ENCODE measurements at places on chromosomes 13 and 19. TPM values are rescaled to one million over a fixed set of nuclear protein-coding genes. Genes with fewer than 3 reads are reported as not detected.

APOC4 gene
- total RNA-seq = not detected

ZGLP1 gene
- total RNA-seq = 1.1 TPM

PLVAP gene
- total RNA-seq = 181 TPM

RYR1 gene
- total RNA-seq = 1.3 TPM

DAND5 gene
- total RNA-seq = not detected

ICAM1 gene
- 21.0 TPM for total RNA-seq

DZIP1 gene
- 21.7 TPM for total RNA-seq

ZNF285 gene
- total RNA-seq = 2.5 TPM

FAM83E gene
- not detected for total RNA-seq
